Activated naive CD8-positive, alpha-beta T cell treated with anti-CD3 and anti-CD28 coated beads, Interleukin-2, amount 10 ng/mL, durations not matched to agents 7 days and 5 days (primary cell): ENCODE measurements at places on chromosomes 7 and 10. TPM values are rescaled to one million over a fixed set of nuclear protein-coding genes. Genes with fewer than 3 reads are reported as not detected.

- DNase-seq, result no peak
- no peaks in the 10 kb centered on the region for H3K27me3 ChIP-seq
- H3K4me1 ChIP-seq, result peaks cover 2% of the 10 kb centered on the region
- no peak overlapping the region for H3K27ac ChIP-seq
- H3K36me3 ChIP-seq, result peaks cover 27% of the 10 kb centered on the region
- no peak overlapping the region for H3K4me3 ChIP-seq
Measured at GRCh38 chr7:104967088-104967487, 46.9 kb upstream of the KMT2E start.

- no peaks in the 10 kb centered on the region for H3K36me3 ChIP-seq
- H3K27me3 ChIP-seq, result no peaks in the 10 kb centered on the region
Measured at GRCh38 chr10:107418085-107418806, 253.7 kb upstream of the SORCS1 start.

Gene RASA4B
- 16.2 TPM for total RNA-seq

Gene AQP1
- not detected for total RNA-seq

Gene A1CF
- not detected for total RNA-seq

Gene C10orf143
- 6.0 TPM for total RNA-seq
